ENCODE measurements at places on chromosomes 4 and X. TPM values are rescaled to one million over a fixed set of nuclear protein-coding genes. Genes with fewer than 3 reads are reported as not detected.

DNA sequence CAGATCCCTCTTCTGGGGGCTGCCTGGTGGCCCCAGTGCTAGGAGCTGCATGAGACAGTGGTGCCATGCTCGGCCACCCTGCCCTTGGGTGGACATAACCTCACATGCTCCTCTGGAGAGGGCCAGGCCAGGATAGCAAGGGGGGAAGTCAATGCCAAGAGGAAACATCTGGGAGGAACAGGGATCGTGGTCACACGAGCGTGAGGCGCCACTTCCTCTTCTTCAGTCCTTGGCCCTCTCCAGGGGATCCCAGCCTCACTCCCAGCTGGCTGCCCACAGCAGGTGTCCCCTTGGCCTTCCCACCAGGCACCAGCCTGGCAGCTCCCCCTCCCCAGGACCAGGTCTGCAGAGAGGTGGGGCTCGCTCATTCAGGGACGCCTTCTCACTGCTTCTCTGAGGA is 28.6 kb downstream of the TBC1D14 start:
- no peak for DNase-seq

DNA sequence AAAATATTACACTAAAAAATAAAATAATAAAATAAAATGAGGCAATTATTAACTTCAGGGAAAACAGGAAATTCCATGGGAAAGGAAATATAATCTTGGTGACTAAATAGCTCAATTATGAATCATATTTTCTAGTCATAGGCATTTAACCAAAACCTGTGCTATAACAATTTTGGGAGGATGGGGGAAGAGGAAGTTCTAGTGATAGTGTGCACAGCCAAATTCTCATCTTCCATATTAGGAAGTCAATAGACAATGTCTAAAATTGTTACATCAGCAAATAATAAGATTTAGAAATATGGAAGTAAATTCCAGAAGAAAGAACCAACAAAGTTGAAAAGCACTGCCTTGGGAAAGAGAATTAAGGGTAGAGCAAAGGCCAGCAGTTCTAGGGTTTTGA is 2.8 kb downstream of the AWAT2 start:
- DNase-seq: no peak

GRCh38 chrX:47613082-47613481 is 6.6 kb downstream of the SYN1 start:
- DNase-seq: no peak

GRCh38 chr4:77309496-77309895 is 152.5 kb downstream of the CCNG2 start:
- no peak for DNase-seq

- DNase-seq: no peak
Measured at GRCh38 chrX:88944661-88945060, 197.6 kb downstream of the CPXCR1 start.

DNA sequence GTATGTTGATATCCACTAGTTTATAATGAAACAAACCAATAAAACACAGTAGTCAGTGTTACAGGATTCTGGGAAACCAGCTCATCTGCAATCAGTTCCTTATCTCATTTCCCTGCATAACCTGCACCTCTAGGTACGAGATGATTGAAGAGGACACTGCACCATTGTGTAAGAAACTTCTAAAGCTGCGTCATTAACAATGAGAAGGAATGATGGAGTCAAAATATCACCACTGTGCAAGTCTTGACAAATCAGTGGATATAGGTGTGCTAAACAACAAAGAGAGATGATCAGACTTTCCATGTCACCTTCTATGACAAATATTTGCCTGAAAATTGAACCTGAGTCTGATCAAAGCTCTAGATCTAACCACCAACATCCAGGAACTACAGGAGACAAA is 40.7 kb upstream of the DHX15 start:
- no peak for DNase-seq

GRCh38 chr4:8940792-8941491 is 69.3 kb upstream of the HMX1 start:
- DNase-seq: peak; percentile 6

The CXorf58 gene
- total RNA-seq: not detected

GRCh38 chr4:119049342-119049741 is 86.3 kb upstream of the MYOZ2 start:
- no peak for DNase-seq

- no peak for DNase-seq
Measured at GRCh38 chrX:110442635-110443034, 84.0 kb downstream of the RTL9 start.

The TBC1D8B gene
- 12.3 TPM for total RNA-seq

DNA sequence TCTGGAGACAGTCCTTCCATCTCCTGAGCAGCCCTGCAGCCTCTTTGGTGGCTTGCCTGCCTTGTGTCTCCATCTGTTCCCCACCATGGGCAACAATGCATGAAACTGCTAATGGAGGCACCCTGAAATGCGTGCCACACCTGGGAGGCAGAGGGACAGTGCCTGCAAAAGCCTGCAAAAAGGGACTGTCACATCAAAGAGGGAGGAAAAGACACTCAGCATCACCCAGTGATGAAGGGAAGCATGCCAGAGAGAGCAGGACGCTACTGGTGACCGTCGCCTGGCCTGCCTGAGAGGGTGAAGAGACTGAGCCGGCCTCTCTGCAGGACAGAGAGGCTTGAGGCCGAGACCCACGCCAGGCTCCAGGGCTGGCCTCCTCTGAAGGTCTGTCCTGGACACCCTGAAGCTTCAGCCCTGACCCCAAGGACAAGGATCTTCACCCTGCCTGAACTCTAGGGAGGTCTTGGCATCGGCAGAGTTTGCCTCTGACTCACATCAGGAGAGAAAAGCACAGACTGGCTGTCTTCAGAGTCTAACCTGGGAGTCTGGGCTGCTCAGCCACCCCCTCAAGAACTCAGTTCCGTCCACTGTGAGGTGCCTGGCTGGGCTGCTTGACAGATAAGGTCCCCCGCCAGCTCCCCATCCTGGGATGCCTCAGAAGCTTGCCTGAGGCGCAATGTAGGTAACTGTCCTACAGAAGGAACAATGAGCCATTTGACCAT is 8.1 kb downstream of the ACSL1 start:
- no peak for DNase-seq

GRCh38 chr4:135515295-135515694 is 1313.7 kb upstream of the PABPC4L start:
- no peak for DNase-seq

DNA sequence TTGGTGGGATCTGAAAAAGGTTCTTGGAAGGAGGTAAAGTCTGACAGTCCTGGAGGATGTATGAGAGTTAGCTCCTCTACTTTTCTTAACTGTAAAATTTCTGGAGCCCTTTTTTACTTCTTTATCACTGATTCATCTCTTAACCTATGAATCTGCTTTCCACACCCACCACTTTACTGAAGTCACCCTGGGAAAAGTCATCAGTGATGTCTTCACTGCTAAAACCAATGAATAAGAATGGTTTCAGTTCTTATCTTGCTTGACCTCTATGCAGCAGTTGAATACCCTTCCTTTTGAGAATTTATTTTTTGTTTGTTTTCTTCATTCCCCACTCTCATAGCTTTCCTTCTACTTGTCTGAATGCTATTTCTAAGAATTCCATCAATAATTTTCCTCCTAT is 80.0 kb downstream of the AREG start:
- no peak for DNase-seq

DNA sequence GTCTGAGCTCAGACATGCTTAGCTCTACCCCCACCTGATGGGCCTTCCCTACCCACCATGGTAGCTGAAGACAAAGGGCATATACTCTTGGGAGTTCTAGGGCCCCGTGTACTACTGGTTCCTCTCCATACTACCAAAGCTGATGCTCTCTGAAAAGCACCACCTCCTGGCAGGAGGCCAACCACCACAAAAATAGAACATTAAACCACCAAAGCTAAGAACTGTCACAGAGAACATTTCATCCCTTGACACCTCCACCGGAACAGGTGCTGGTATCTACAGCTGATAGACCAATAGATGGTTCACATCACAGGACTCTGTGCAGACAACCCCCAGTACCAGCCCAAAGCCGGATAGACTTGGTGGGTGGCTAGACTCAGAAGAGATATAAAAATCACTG is 13.4 kb downstream of the EDA2R start:
- no peak for DNase-seq

GRCh38 chr4:20074450-20074849 is 177.3 kb upstream of the SLIT2 start:
- no peak for DNase-seq

- no peak for DNase-seq
Measured at GRCh38 chrX:25726539-25726938, 411.6 kb upstream of the MAGEB18 start.

- DNase-seq: no peak
Measured at GRCh38 chr4:182893047-182893446, 24.1 kb downstream of the DCTD start.

- no peak for DNase-seq
Measured at GRCh38 chrX:150680974-150681373, 12.2 kb upstream of the MTMR1 start.

DNA sequence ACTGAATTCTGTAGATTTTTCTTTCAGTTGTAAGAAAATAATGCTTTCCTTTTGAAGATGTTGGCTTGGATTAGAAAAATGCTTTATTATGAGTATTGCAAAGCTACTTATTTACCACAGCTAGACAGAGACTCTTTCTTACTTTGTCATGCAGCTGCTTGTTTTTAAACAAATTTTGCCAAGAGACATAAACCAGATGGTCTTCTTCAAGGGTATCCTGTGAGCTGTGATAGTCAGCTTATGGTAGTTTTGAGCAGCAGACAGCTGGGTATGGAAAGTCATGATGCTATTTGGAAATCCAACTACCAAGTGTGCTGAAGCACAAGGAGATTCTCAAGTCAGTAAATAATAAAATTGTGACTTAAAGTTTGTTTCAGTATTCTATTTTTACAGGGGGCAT is 941.5 kb downstream of the DMD start:
- DNase-seq: no peak

DNA sequence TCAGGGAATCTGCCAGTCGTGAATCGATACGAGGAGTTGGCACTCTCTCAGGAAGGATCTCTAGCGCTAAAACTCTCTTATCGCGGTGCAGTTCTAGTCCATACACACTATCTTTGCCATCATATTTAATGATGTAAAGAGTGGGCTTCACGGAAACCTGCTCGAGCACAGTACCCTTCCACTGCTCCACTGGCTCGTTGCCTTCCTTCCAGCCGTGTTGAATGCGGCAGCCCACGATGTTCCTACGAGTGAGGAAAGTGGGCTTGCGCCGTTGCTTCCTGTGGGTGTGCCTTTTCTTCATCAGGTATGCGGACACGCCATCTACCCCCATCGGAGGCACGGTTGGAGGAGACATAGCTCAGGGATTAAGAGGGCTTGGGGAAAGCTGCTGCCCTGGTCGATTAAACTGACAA is 661 bp downstream of the SPIN4 start:
- no peak for DNase-seq

GRCh38 chrX:1011691-1012283 is 200.7 kb downstream of the CRLF2 start:
- DNase-seq: no peak

GRCh38 chr4:183905593-183906488 is 734 bp downstream of the STOX2 start:
- no peak for DNase-seq

- DNase-seq: no peak
Measured at GRCh38 chr4:163139048-163139447, 27.6 kb downstream of the NAF1 start.

GRCh38 chr4:89069481-89069880 is 12.5 kb upstream of the FAM13A start:
- DNase-seq: no peak

- DNase-seq: no peak
Measured at GRCh38 chr4:24103434-24104157, 213.7 kb upstream of the PPARGC1A start.

DNA sequence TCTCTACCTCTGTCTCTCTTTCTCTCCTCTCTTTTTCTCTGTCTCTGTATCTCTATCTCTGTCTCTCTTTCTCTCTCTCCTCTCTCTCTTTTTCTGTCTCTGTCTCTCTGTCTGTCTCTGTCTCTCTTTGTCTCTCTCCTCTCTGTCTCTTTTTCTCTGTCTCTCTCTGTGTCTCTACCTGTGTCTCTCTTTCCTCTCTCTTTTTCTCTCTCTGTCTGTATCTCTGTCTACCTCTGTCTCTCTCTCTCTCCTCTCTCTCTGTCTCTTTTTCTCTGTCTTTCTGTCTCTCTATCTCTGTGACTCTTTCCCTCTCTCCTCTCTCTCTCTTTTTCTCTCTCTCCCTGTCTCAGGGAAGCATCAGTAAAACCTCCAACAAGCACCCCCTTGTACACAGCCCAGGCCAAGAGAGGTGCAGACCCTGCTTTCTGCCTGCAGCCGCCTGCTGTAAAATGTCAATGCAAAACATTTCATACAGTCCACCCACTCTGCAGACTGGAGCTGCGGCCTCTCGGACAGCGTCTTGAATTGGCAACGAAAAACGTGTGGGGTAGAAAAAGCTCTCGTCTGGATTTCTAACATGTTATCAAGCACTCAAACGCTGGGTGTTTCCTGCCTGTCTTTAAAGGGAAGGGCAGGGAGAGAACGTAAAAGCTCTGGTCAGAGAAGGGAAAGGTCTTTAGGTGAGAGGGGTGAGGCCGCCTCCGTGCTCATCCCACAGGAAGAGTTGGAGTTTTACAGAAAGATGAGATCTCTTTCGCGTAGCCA is 3.7 kb upstream of the SHOX start:
- DNase-seq: peak; percentile 80

- DNase-seq: no peak
Measured at GRCh38 chr4:52555356-52555716, 103.8 kb downstream of the USP46 start.

DNA sequence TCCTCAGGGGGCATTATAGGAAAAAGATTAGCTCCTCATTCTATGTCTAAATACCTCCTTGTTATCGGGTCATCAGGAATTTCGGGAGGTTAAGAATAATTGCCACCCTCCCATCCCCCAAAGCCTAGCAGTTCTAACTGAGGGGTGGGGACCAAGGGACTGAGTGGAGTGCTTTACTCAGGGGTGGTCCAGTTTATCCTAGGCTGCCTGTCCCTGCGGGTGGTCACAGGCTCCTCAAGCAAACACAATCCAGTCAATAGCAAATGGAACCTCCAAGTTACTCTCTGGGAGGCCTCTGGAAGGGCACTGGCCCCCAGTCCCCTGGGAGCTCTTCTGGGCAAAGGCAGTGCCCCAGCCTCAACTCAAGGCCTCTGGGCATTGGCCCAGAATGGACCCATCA is 6.7 kb downstream of the ELF4 start:
- no peak for DNase-seq

DNA sequence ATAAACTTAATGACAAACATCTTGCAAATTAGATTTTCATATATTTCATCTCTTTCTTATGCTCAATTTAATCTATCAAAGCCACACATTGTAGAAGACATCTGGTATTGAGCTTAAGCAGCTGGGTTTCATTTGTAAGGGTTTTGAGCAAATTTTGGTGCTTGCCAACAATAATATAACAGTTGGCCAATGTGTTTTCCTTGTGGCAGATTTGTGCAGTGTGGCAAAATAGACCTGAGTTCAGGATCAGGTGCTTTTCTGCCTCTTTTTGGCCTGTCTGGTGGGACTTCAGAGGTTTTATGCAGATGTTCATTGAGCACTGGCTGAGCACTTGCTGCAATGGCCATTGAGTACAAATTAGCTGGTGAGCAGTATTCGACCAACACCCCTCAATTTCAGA is 301.9 kb downstream of the BMPR1B start:
- no peak for DNase-seq

- DNase-seq: peak; percentile 72
Measured at GRCh38 chr4:37453281-37453998, 208.9 kb downstream of the NWD2 start.

The PTCHD1 gene
- not detected for total RNA-seq

- DNase-seq: no peak
Measured at GRCh38 chr4:118221227-118221800, 131.5 kb downstream of the PRSS12 start.

Data from osteoblast (primary cell).